ENCODE measurements at places on chromosomes 3 and 15.

DNA sequence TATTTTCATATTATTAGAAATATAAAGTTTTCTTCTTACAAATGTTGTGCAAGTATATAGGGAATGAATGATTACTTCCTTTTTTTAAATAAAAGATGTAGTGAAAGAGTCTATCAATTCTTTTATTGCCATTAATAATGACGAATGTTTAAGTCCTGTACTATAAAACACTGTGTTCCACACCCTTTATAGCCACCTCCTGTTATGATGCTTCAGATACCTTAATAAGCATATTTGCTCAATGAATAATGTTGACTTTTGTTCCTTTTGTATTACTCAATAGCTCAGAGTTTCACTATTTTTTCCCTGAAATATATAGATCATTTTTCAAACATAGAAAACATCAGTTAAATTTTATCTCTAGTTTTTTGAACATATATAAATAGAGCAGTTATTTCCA lies 378.2 kb upstream of the THBS1 start:
- no peak for DNase-seq

DNA sequence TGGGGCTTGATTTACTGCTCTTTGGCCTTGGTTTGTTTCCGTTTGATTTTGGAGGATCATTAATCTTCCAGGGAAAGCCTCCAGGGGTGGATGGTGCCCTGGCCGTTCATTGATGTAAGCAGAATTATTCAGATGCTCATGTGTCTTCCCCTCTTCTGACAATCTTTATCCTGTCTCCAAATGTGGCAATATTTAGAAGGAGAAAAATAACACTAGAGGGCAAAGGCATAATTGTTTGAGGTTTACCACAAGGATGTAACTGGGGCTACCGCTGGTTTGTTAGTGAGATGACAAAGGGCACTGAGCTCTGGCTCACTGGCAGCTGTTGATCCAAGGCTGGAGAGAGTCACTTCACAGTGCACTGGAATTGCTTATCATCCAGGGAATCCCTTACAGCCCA lies 18.2 kb upstream of the PLCL2 start:
- peak; percentile 17 for DNase-seq

- DNase-seq = no peak
These were observed 525.1 kb downstream of the PDCD6IP start for GRCh38 chr3:34323517-34323916.

DNA sequence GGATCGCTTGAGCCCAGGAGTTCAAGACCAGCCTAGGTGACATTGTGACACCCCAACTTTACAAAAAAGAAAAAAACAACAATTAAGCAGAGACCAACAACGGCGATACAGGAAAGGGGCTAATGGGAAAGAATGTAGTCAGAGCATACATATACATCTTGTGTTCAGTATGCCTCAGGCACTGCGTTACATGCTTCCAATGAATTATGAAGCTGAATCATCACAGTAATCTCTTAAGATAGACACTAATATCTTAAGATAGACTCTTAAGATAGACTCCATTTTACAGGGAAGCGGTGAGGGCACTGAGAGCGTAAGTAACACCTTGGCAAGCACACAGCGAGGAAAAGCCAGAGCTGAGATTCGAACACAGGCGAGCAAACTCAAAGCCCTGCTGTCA lies 6.1 kb upstream of the LDHAL6B start:
- no peak for DNase-seq
